ENCODE measurements at places on chromosomes 6 and 20. TPM values are rescaled to one million over a fixed set of nuclear protein-coding genes. Genes with fewer than 3 reads are reported as not detected.

The TP53INP2 gene
- 29.7 TPM for total RNA-seq

The GMEB2 gene
- 10.2 TPM for total RNA-seq

The ID1 gene
- 396 TPM for total RNA-seq

The CCDC170 gene
- 5.4 TPM for total RNA-seq

The LPA gene
- not detected for total RNA-seq

The MUC21 gene
- not detected for total RNA-seq

The DXO gene
- 20.5 TPM for total RNA-seq

The C6orf58 gene
- total RNA-seq, result not detected

The VEGFA gene
- 247 TPM for total RNA-seq

The NKAIN2 gene
- 1.4 TPM for total RNA-seq

The HLA-DQB2 gene
- 2.3 TPM for total RNA-seq

The DYNLT2 gene
- 1.2 TPM for total RNA-seq

The PACSIN1 gene
- total RNA-seq, result 0.10 TPM

The HCRTR2 gene
- not detected for total RNA-seq

The BHLHE23 gene
- total RNA-seq, result not detected

The PRL gene
- total RNA-seq, result not detected

The LTB gene
- total RNA-seq, result 3.6 TPM

The KCNB1 gene
- 0.65 TPM for total RNA-seq

The SLC4A11 gene
- 0.63 TPM for total RNA-seq

The IDH3B gene
- total RNA-seq, result 51.4 TPM

The PLCB1 gene
- 10.7 TPM for total RNA-seq

The DEF6 gene
- total RNA-seq, result 13.0 TPM

The RHAG gene
- total RNA-seq, result not detected

The RBM38 gene
- 20.7 TPM for total RNA-seq

The MLIP gene
- 2.6 TPM for total RNA-seq

The NKX2-2 gene
- not detected for total RNA-seq

The WASF1 gene
- total RNA-seq, result 10.3 TPM

Data from aorta (tissue), 5 donors.